ENCODE measurements at places on chromosomes 13 and 19.

DNA sequence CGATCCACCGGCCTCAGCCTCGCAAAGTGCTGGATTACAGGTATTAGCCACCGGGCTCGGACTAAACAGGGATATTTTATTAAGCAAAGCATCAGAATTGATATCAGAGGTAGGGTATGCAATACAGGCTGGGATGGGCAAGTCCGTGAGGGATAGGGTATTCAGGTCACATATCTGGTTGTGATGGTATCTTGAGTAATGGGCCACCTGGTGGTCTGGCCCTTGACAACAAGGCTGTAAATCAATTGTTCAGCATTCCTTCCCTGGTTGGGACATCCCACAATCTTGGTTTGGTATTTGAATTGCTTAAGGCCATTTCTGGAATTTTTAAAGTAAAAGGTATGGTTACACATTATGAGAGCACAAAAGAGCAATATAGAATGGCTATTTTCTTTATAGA, 1588.0 kb downstream of the SLITRK1 start:
- no peak for DNase-seq

GRCh38 chr13:45496942-45497341, 32.2 kb downstream of the COG3 start:
- DNase-seq: no peak

DNA sequence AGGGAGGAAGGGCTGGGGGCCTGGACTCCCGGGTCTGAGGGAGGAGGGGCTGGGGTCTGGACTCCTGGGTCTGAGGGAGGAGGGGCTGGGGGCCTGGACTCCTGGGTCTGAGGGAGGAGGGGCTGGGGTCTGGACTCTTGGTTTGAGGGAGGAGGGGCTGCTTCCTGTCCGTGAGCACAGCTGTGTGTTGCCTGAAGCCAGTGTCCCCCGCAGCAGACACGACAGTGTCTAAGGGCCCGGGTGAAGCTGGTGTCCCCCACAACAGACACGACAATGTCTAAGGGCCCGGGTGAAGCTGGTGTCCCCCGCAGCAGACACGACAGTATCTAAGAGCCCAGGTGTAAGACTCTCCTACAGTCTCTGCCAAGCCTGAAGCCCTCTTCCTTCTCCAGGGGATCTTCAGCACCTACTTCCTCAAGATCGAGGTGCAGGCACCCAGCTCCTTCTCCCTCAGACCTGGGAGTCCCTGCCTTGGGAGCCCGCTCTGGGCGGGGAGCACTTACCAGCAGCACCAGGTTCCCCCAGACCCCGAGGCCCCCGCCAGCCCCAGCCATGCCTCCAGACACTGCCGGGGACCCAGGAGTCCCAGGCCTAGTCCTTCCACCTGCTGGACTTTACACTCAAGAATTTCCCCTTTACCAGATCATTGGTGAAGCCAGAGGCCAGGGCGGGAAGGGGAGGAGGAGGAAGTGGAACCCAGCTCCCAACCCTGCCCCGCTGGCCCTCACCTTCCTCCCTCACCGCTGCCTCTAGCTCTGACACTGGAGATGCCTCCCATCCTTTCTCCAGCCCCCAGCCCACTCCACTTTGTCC, at the start of gene PTPRH:
PTPRH (minus strand) TSS at position 622 of the 813 bp plus-strand sequence; CDS start at position 554, 68 bp downstream.
- DNase-seq: no peak

DNA sequence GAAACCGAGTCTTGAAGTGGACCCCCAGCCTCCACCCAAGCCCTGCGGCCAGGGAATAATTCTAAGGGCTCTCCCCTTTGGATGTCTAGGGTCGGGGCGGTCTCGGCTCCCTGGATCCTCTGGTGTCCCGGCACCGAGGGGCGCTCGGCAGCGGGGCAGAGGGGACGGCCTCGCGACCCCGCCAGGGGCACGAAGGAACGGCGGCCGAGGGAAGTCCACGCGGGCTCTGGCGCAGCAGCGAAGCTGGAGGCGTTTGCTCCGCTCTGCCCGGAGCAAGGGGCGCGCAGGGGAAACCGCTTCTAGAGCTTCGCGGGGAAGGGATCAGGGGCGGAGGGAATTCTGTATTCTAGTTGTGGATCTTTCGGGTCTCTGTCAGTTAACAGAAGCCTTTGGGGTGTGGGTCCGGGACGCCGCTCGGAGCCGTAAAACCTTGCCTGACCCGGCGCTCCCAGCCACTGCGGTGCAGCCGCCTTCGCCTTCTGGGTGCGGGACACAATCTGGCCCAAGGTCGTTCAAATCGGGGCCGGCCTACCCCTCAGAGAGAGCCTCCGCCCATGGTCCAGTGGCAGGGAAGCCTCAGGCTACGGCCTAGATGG, 118.2 kb downstream of the KCNRG start:
- no peak for DNase-seq

- DNase-seq: no peak
Observed at GRCh38 chr13:43133792-43134191, 110.4 kb downstream of the DNAJC15 start.

All from NCI-H1436 treated with DMSO at 0.1 percent for 48 hours (cell line).